ENCODE measurements at places on chromosomes 5 and 9. TPM values are rescaled to one million over a fixed set of nuclear protein-coding genes. Genes with fewer than 3 reads are reported as not detected.
A peak's percentile ranks its signal among the peaks of the same experiment; 100 is the strongest.

DNA sequence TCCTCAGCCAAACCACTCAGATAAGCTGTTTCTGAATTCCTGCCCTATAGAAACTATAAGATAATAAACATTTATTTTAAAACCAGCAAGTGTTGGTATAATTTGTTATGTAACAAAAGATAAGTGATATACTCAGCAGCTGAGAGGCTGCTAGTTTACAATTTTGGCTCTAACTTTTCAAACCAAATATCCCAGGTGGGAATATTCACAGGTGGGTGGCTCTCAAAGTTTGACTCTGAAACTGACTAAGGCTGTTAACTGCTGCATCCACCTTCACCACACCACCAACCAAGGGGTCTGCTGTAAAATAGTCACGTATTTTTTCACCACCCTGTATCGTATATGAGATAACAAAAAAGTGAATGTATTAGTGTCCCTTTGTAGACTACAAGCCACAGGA lies 9.7 kb upstream of the ZNF366 start:
- no peak for DNase-seq
- no peaks in the 10 kb centered on the region for H3K36me3 ChIP-seq
- H3K27ac ChIP-seq: no peak overlapping the region
- no peak overlapping the region for H3K4me3 ChIP-seq
- H3K4me1 ChIP-seq: peaks cover 3% of the 10 kb centered on the region
- no peaks in the 10 kb centered on the region for H3K27me3 ChIP-seq

DNA sequence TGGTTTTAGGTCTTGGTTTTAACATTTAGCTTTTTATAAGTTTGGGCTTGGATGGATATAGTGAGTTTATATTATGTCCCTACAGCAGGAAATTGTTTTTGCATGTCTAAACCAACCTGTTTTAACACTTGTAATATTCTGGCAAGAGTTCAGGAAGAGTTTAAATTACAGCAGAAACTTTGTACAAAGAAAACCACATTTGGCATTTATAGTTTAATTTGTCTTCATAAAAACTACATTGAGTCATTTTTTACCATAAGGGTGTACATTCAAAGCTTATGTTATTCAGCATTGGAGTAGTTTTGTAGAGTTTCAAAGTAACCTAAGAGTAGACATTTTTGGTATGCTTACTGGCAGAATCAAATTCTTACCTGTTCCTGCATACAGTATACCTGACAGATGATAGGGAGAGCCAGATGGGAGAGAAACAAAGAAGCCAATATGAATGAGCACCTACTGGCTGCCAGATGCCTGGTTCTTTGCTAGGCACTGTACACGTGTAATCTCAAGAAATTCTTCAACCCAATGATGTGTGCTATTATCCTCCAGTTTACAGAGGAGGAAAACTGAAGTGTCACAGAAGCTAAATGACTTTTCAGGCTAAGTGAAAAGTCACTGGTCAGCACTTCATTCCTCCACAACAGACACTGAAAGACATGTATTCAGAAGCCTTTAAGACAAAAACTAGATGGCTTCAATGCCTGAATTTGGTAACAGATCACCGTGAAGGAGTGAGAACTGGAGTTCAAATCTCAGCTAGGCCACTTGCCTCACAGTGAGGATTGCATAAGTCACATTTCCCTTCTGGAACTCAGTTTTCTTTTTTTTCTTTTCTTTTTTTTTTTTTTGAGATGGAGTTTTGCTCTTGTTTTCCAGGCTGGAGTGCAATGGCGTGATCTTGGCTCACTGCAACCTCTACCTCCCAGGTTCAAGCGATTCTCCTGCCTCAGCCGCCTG lies 25.9 kb upstream of the ECM2 start:
- DNase-seq: no peak
- H3K36me3 ChIP-seq: no peaks in the 10 kb centered on the region
- no peak overlapping the region for H3K27ac ChIP-seq
- H3K4me3 ChIP-seq: no peak overlapping the region
- H3K4me1 ChIP-seq: no peaks in the 10 kb centered on the region

Gene MSX2
- 64.4 TPM for total RNA-seq

- H3K4me1 ChIP-seq: peaks cover 15% of the 10 kb centered on the region
- H3K27ac ChIP-seq: no peak overlapping the region
- no peak for DNase-seq
- H3K36me3 ChIP-seq: no peaks in the 10 kb centered on the region
These were observed 75.4 kb upstream of the SHB start for GRCh38 chr9:38144421-38144820.

GRCh38 chr5:96177303-96177869 lies 215.7 kb upstream of the ELL2 start:
- peak overlapping the region; percentile 26 for H3K27ac ChIP-seq
- no peaks in the 10 kb centered on the region for H3K27me3 ChIP-seq
- peaks cover 17% of the 10 kb centered on the region for H3K4me1 ChIP-seq
- H3K4me3 ChIP-seq: no peak overlapping the region
- no peaks in the 10 kb centered on the region for H3K36me3 ChIP-seq

Gene SNAPC4
- total RNA-seq: 17.2 TPM

DNA sequence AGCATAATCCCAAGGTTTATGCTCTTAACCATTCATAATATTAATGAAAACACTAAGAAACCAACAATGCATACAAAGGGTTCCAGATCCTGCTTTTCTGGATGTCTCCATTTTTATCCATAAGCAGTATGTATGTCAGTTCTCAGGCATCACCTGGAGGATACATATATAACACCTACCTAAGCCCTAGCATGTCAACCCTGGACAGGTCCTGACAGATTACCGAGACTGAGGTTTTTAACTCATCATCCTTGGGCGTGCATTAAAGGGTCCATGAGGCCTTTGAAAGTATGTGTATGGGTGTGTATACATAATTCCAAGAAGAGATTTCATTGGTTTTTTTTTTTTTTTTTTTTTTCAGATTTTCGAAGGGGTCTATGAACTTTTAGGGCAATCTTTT lies 70.6 kb downstream of the SH3TC2 start:
- no peak for DNase-seq
- H3K36me3 ChIP-seq: no peaks in the 10 kb centered on the region
- H3K4me1 ChIP-seq: peaks cover 3% of the 10 kb centered on the region

GRCh38 chr5:72151646-72152045 lies 44.4 kb downstream of the MAP1B start:
- DNase-seq: no peak
- H3K4me1 ChIP-seq: no peaks in the 10 kb centered on the region
- H3K27me3 ChIP-seq: no peaks in the 10 kb centered on the region
- H3K27ac ChIP-seq: no peak overlapping the region
- no peak overlapping the region for H3K4me3 ChIP-seq

DNA sequence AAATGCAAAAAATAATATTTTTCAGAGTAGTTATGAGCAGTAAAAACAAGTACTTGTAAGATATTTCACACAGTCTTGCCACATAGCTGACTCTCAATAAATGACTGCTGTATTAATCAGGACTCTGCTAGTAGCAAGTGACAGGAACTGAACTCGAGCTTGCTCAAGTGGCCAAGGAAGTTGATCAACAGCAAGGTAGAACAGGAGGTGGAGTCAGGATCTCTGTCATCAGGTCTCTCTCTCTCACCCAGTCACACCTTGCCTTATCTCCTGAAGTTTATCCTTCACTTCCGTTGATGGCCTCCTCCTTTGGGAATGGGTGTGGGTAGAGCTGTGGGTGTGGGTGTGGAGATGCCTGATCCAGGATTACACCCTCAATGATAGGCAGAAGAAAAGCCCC lies 107.0 kb downstream of the GPBP1 start:
- no peaks in the 10 kb centered on the region for H3K4me1 ChIP-seq
- H3K4me3 ChIP-seq: no peak overlapping the region
- H3K27me3 ChIP-seq: no peaks in the 10 kb centered on the region
- H3K27ac ChIP-seq: no peak overlapping the region
- no peaks in the 10 kb centered on the region for H3K36me3 ChIP-seq
- DNase-seq: no peak

DNA sequence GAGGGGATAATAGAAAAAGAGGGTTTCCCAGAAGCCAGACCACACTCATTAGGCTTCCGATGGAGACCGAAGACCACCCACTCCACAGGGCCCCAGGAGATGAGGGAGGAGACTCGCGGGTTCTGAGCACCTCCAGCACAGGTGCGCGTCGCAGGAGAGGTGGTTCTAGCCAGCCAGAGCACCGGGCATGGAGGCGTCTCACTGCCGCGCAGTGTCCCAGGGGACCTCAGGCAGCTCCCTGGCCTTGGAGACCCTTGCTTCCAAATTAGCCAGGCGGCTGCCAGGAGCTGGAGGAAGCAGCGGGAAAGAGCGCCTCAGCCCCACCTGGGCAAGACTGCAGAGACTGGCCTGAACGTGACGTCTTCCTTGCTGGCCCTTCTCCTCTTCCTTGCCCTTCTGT lies 115.4 kb upstream of the FBXL7 start:
- H3K4me3 ChIP-seq: no peak overlapping the region
- no peaks in the 10 kb centered on the region for H3K36me3 ChIP-seq
- H3K27me3 ChIP-seq: no peaks in the 10 kb centered on the region
- DNase-seq: no peak
- no peak overlapping the region for H3K27ac ChIP-seq
- no peaks in the 10 kb centered on the region for H3K4me1 ChIP-seq

Gene CCDC192
- total RNA-seq: not detected

Gene TERT
- 5.1 TPM for total RNA-seq

DNA sequence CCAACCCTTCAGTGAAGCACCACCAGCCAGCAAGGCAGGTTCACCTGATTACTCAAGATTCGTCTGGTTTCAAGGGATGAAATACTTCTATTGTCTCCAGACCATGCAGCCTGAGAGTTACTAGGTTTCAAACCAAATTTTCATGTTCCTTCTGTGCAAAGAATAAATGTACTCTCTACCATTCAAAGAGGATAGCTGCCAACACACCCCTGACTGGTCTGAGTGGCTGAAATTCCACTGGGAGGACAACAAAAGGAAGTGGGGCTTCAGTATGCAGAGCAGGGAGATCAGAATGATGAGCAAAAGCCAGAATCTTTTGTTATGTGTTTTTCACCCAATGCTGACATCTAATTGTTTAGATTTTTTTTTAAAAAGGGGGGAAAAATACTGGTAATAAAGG lies 356.3 kb downstream of the BNC2 start:
- no peak overlapping the region for H3K27ac ChIP-seq
- no peak for DNase-seq
- H3K4me3 ChIP-seq: no peak overlapping the region
- no peaks in the 10 kb centered on the region for H3K36me3 ChIP-seq
- no peaks in the 10 kb centered on the region for H3K4me1 ChIP-seq

- DNase-seq: no peak
- H3K4me1 ChIP-seq: no peaks in the 10 kb centered on the region
- H3K4me3 ChIP-seq: no peak overlapping the region
These were observed 41.1 kb upstream of the RUFY1 start for GRCh38 chr5:179509239-179509638.

GRCh38 chr9:37464426-37465248 lies 613 bp downstream of the ZBTB5 start:
- H3K27ac ChIP-seq: peak overlapping the region; percentile 96
- H3K36me3 ChIP-seq: no peaks in the 10 kb centered on the region
- H3K27me3 ChIP-seq: no peaks in the 10 kb centered on the region
- peak overlapping the region; percentile 89 for H3K4me3 ChIP-seq

- H3K4me3 ChIP-seq: no peak overlapping the region
- no peaks in the 10 kb centered on the region for H3K36me3 ChIP-seq
- no peak overlapping the region for H3K27ac ChIP-seq
- DNase-seq: no peak
- no peaks in the 10 kb centered on the region for H3K27me3 ChIP-seq
These were observed 484.6 kb upstream of the PIK3R1 start for GRCh38 chr5:67730917-67731474.

DNA sequence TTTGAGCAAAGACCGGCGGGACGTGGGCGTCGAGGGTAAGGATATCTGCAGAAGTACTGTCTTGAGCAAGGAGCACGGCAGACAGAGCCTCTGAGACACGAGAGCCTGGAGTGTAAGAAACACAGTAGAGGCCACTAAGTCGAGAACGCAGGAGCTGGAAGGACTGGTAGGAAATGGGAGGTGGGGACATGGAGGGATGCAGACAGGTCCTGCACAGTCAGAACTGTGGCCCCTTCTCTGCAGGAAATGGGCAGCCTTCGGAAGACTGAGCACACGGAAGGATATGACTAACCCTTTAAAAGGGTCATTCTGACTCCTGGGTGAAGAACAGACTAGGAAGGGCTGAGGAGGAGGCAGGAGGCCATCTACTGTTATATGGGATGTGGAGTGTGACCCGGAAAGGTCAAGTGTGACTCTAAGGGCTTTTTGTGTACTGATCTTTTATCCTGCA lies 1.4 kb upstream of the CAMSAP1 start:
- no peak for DNase-seq
- no peaks in the 10 kb centered on the region for H3K36me3 ChIP-seq
- H3K27ac ChIP-seq: peak overlapping the region; percentile 26
- H3K27me3 ChIP-seq: no peaks in the 10 kb centered on the region

GRCh38 chr5:66299463-66299862 lies 155.4 kb downstream of the SREK1 start:
- no peak for DNase-seq
- no peak overlapping the region for H3K27ac ChIP-seq
- no peak overlapping the region for H3K4me3 ChIP-seq
- no peaks in the 10 kb centered on the region for H3K27me3 ChIP-seq
- no peaks in the 10 kb centered on the region for H3K4me1 ChIP-seq

Gene RIGI
- 7.9 TPM for total RNA-seq

- H3K4me1 ChIP-seq: peaks cover 12% of the 10 kb centered on the region
- no peaks in the 10 kb centered on the region for H3K27me3 ChIP-seq
- no peaks in the 10 kb centered on the region for H3K36me3 ChIP-seq
- no peak overlapping the region for H3K27ac ChIP-seq
These were observed 122.9 kb upstream of the DAB2 start for GRCh38 chr5:39547553-39548154.

Gene HAVCR2
- total RNA-seq: 0.41 TPM

Gene SLC25A2
- total RNA-seq: 0.67 TPM

DNA sequence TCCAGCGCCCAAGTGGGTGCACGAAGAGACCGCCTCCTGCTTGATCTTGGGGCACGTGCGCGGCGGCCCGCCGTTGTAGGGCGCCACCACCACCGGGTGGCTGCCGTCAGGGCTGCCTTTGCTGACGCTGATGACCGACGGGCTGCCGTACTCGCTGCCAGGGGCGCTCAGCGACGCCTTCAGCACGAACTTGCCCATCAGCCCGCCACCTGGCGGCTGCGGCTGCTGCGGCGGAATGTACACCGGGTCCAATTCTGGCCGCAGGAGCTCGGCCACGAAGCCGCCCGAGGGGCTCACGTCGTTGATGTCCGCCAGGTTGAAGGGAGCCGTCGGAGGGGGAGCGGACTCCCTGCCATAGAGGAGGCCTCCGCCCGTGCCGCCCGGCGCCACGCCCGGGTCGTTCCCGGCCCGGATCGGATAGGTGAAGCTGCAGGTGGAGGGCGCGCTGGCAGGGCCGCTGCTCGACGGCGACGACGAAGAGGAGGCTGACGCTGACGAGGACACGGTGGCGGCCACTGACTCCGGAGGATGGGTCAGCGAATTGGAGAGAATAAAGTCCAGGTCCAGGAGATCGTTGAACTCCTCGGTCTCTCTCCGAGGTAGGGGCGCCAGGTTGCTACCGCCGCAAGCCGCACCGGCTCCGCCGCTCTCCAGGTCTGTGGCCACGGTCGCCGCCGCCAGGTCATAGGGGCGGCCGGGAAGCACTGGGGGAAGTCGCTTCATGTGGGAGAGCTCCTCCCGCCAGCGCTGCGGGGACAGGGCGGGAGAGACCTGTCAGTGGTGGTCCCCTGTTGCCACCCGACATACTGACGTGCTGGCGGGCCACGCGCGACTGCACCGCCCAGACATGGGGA lies 1.8 kb downstream of the KLF4 start:
- no peak overlapping the region for H3K27ac ChIP-seq
- no peak for DNase-seq
- peaks cover 12% of the 10 kb centered on the region for H3K4me1 ChIP-seq
- H3K36me3 ChIP-seq: no peaks in the 10 kb centered on the region
- H3K4me3 ChIP-seq: peak overlapping the region; percentile 75

Gene ADAMTS19
- 2.4 TPM for total RNA-seq

Gene SPINK9
- not detected for total RNA-seq

Data from Caco-2 (cell line).